ENCODE measurements at places on chromosomes 16 and 17. TPM values are rescaled to one million over a fixed set of nuclear protein-coding genes. Genes with fewer than 3 reads are reported as not detected.

GRCh38 chr16:49883076-49884014 lies 27.4 kb upstream of the ZNF423 start:
- H3K4me3 ChIP-seq = no peak overlapping the region
- no peaks in the 10 kb centered on the region for H3K36me3 ChIP-seq
- H3K27me3 ChIP-seq = no peaks in the 10 kb centered on the region
- H3K27ac ChIP-seq = no peak overlapping the region
- DNase-seq = no peak

The GAS2L2 gene
- not detected for total RNA-seq

The KSR1 gene
- total RNA-seq = 30.1 TPM

The B9D1 gene
- total RNA-seq = 9.2 TPM

The SBK1 gene
- total RNA-seq = 0.29 TPM

- H3K4me1 ChIP-seq = peaks cover 59% of the 10 kb centered on the region
- H3K27ac ChIP-seq = peak overlapping the region; percentile 88
- no peaks in the 10 kb centered on the region for H3K36me3 ChIP-seq
- H3K4me3 ChIP-seq = no peak overlapping the region
Measured at GRCh38 chr16:17313085-17313611, 157.6 kb downstream of the XYLT1 start.

DNA sequence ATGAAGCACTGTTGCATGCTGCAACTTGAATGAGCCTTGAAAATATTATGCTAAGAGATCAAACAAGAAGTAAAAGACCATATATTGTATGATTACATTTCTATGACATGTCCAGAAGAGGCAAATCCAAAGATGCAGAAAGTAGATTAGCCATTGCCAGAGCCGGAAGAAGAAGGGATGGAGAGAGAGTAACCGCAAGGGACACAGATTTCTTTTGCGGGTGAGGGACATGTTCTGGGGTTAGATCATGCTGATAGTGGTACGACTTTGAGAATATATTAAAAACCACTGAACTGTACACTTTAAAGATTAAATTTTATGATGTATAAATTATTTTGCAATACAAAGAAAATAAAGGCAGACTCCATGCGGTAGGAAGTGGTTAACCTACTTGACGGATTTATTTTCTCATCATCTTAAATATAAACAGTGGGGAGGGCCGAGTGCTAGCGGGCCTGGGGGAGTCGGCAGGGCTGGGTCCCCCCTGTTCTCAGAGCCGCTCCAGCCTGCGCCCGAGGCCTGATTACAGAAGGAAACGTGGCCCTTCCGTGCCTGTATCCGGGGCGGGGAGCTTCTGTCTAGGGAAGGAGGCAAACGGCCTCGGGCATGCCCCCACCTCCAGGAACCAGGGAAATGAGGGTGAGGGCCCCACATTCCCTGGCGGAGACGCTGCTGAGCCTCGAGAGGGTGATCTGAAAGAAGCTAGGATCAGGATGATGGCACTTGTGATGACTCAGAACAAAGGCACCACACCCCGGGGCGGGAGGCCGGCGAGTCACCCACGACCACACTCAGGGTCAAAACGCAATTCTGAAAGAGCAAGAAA lies 48.0 kb downstream of the SHCBP1 start:
- no peak overlapping the region for H3K27ac ChIP-seq
- H3K27me3 ChIP-seq = no peaks in the 10 kb centered on the region
- no peaks in the 10 kb centered on the region for H3K4me1 ChIP-seq
- no peak for DNase-seq

- H3K27ac ChIP-seq = no peak overlapping the region
- H3K4me3 ChIP-seq = no peak overlapping the region
- no peaks in the 10 kb centered on the region for H3K27me3 ChIP-seq
- peaks cover 9% of the 10 kb centered on the region for H3K4me1 ChIP-seq
- no peak for DNase-seq
Measured at GRCh38 chr16:4647644-4647980, 23.0 kb downstream of the MGRN1 start.

The HS3ST3B1 gene
- 7.6 TPM for total RNA-seq

DNA sequence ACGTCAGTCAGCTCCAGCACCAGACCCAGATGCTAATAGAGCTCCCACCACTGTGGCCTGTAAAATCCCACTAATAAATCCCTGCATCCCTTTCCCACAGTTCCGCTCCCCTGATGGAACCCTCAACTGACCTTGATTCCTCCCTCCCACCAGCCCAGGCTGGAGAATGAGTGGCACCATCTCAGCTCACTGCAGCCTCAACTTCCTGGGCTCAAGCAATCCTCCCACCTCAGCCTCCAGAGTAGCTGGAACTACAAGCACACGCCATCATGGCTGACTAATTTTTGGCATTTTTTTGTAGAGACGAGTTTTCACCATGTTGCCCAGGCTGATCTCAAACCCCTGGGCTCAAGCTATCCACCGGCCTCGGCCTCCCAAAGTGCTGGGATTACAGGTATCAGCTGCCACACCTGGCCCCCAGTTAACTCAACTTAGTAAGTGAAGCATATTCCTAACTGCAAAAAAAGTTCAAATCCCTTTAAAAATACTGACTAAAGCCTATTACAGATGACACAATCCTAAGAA lies 15.6 kb downstream of the USP7 start:
- no peak for DNase-seq
- H3K27ac ChIP-seq = no peak overlapping the region

- no peaks in the 10 kb centered on the region for H3K36me3 ChIP-seq
- peaks cover 16% of the 10 kb centered on the region for H3K4me1 ChIP-seq
- H3K27me3 ChIP-seq = no peaks in the 10 kb centered on the region
- peak overlapping the region; percentile 60 for H3K27ac ChIP-seq
- DNase-seq = no peak
Measured at GRCh38 chr16:56776562-56776961, 46.6 kb downstream of the NUP93 start.

The ARL17B gene
- total RNA-seq = 6.6 TPM

GRCh38 chr16:2535625-2536013 lies 2.2 kb upstream of the PDPK1 start:
- peak overlapping the region; percentile 97 for H3K27ac ChIP-seq
- H3K36me3 ChIP-seq = no peaks in the 10 kb centered on the region
- no peak for DNase-seq
- H3K27me3 ChIP-seq = no peaks in the 10 kb centered on the region
- no peak overlapping the region for H3K4me3 ChIP-seq

DNA sequence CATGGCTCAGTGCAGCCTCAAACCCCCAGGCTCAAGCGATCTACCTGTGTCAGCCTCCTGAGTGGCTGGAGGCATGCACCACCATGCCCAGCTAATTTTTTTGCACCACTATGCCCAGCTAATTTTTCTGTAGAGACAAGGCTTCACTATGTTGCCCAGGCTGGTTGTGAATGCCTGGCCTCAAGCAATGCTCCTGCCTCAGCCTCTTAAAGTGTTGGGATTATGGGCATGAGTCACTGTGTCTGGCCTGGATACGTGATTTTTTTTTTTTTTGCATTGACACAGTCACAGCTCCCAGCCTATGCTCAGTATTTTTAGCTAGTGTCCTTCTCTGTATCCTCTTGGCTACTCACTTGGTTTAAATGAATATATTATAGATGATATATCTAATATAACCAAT lies 377.0 kb upstream of the TNRC6C start:
- H3K4me1 ChIP-seq = no peaks in the 10 kb centered on the region
- no peak overlapping the region for H3K27ac ChIP-seq
- no peak for DNase-seq
- H3K36me3 ChIP-seq = no peaks in the 10 kb centered on the region
- H3K4me3 ChIP-seq = no peak overlapping the region

DNA sequence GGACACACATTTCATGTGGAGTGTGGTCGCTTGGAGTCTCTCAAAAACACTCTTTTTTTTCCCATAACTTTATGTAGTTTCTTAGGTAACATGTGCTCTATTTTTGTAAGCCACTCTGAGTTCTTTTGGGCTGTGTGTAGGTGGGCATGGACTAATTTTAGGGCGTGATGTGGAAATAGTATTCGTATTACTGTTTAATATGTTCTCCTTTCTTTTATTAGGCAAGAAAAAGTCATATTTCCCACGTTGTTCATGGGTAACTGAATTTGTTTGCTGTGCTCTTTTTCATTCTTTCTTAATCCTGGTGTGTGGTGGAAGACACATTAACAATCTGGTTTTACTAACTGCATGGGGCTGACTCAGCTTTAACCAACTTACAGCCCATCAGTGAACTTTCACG lies 27.4 kb downstream of the NDEL1 start:
- H3K4me1 ChIP-seq = peaks cover 21% of the 10 kb centered on the region
- DNase-seq = no peak
- no peak overlapping the region for H3K4me3 ChIP-seq
- no peak overlapping the region for H3K27ac ChIP-seq

DNA sequence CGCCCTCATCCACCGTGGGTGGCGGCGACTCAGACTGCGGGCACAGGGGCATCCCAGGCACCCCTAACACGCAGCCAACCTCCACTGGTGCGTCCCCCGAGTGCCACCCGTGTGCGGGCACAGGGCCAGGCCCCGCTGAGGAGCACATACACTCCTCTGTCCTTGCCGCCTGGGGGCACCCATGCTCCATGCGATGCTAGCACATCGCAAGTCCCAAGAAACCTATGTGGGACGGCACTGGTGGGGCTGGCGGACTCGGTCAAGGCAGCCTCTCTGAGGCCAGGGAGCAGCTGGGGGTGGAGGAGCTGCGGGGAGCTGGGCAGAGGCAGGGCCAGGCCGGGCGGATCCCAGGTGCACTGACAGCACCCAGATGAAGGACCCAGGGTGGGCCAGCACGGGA lies 4.0 kb downstream of the ZNF598 start:
- peaks cover 41% of the 10 kb centered on the region for H3K36me3 ChIP-seq
- H3K4me3 ChIP-seq = no peak overlapping the region
- H3K4me1 ChIP-seq = peaks cover 70% of the 10 kb centered on the region
- DNase-seq = no peak
- H3K27ac ChIP-seq = no peak overlapping the region

- H3K4me1 ChIP-seq = peaks cover 71% of the 10 kb centered on the region
- no peak for DNase-seq
- H3K36me3 ChIP-seq = peaks cover 30% of the 10 kb centered on the region
- no peaks in the 10 kb centered on the region for H3K27me3 ChIP-seq
- no peak overlapping the region for H3K4me3 ChIP-seq
Measured at GRCh38 chr16:1346422-1347285, 5.0 kb downstream of the TSR3 start.

- no peak for DNase-seq
- no peaks in the 10 kb centered on the region for H3K36me3 ChIP-seq
- H3K27ac ChIP-seq = peak overlapping the region; percentile 84
- no peak overlapping the region for H3K4me3 ChIP-seq
- peaks cover 9% of the 10 kb centered on the region for H3K4me1 ChIP-seq
Measured at GRCh38 chr17:42928714-42929496, 28.3 kb downstream of the G6PC1 start.

GRCh38 chr16:31767267-31767666 lies 106.3 kb upstream of the ZNF267 start:
- H3K4me1 ChIP-seq = no peaks in the 10 kb centered on the region
- no peak overlapping the region for H3K4me3 ChIP-seq
- H3K27me3 ChIP-seq = no peaks in the 10 kb centered on the region
- no peak overlapping the region for H3K27ac ChIP-seq
- H3K36me3 ChIP-seq = no peaks in the 10 kb centered on the region

GRCh38 chr17:29867643-29868181 lies 62.3 kb downstream of the SSH2 start:
- H3K36me3 ChIP-seq = no peaks in the 10 kb centered on the region
- H3K4me1 ChIP-seq = no peaks in the 10 kb centered on the region
- H3K27me3 ChIP-seq = no peaks in the 10 kb centered on the region

The NPW gene
- total RNA-seq = not detected

DNA sequence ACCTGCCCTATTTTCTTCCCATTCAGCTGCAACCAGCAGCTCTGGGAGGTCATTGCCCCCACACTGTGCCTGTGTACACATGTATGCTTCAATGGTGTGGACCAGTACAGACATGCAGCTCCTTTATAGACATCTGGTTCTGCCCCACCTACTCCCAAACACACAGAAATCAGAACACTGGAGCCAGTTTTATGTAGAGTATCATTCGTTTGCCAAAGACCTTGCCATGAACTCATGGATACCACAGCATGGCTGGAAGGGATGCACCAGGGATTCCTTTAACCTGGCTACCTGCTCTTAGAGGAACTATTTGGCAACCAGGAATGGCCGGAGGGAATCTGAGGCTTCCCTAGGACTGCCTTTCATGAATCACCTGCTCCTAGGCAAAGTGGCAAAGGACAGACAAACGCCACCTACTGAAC lies 60.4 kb downstream of the ZFHX3 start:
- H3K27me3 ChIP-seq = no peaks in the 10 kb centered on the region
- no peaks in the 10 kb centered on the region for H3K36me3 ChIP-seq
- no peak for DNase-seq
- peak overlapping the region; percentile 73 for H3K27ac ChIP-seq
- H3K4me1 ChIP-seq = peaks cover 38% of the 10 kb centered on the region

The ZCCHC14 gene
- 19.6 TPM for total RNA-seq

DNA sequence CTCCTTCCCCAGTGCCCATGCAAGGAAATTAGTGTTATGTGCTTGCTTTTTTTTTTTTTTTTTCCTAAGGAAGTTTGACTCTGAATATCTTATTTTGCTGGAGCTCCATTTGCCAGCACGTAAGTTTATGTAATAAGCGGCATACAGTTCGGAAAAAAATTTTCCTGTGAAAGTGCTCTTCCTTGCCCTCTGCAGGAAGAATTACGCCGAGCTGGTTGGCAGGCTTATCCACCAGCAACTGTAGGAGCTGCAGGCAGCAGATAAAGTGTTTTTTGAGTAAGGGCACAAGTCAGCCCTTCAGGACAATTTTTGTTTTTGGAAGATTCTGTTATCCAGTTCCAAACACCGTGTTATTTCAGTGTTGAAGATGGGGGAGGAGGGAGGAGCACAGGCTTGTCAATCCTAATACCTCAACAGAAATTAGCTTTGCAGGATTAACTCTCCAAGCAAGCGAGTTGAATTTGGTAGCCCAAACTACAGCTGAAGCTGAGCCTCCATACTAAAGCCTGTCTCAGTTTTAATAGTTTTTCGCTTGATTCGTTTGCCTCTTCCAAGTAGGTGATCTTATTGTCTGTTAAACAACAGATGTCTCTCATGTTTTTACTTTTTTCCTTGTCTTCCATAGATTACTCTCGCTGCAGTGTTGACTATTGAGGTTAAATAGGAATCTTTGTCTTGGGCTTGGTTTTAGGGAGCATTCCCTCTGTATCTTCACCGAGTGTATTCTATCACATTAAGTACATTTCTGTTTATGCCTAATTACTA lies 1.1 kb downstream of the SPECC1 start:
- no peaks in the 10 kb centered on the region for H3K27me3 ChIP-seq
- H3K27ac ChIP-seq = peak overlapping the region; percentile 87
- H3K4me1 ChIP-seq = peaks cover 5% of the 10 kb centered on the region

- DNase-seq = no peak
- H3K27me3 ChIP-seq = no peaks in the 10 kb centered on the region
- peaks cover 50% of the 10 kb centered on the region for H3K36me3 ChIP-seq
- no peak overlapping the region for H3K27ac ChIP-seq
- no peaks in the 10 kb centered on the region for H3K4me1 ChIP-seq
- H3K4me3 ChIP-seq = no peak overlapping the region
Measured at GRCh38 chr16:58037365-58038057, 12.0 kb downstream of the MMP15 start.

DNA sequence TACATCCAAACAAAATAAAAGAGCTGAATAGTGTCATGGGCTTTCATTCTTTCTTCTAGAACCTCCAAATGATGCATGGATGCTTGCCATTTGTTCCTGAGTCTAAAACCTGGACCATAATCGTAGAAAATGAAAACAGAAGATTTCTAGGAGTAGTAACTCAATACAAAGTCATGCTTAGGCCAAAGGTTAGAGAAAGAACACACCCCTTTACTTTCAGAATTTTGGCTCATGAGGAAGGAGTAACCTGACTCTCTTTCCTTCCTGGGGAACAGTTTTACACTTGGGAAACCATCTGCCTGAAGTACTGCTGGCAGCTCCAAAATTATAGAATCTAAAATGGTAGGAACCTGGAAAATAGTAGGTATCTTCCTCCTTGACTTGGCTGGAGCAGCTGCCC lies 137.2 kb downstream of the SNX11 start:
- H3K27me3 ChIP-seq = peaks cover 28% of the 10 kb centered on the region
- no peak for DNase-seq
- no peak overlapping the region for H3K27ac ChIP-seq
- H3K36me3 ChIP-seq = no peaks in the 10 kb centered on the region
- peaks cover 10% of the 10 kb centered on the region for H3K4me1 ChIP-seq

The P4HB gene
- total RNA-seq = 1,081 TPM

Data from esophagus squamous epithelium (tissue), 5 donors.